Right lung (tissue), 10 donors: ENCODE measurements at places on chromosomes 5 and 9. TPM values are rescaled to one million over a fixed set of nuclear protein-coding genes. Genes with fewer than 3 reads are reported as not detected.

- DNase-seq = peak; percentile 26
Observed at GRCh38 chr9:21395778-21396717, 10.8 kb upstream of the IFNA2 start.

- DNase-seq = no peak
Observed at GRCh38 chr9:37184905-37185867, 64.8 kb downstream of the ZCCHC7 start.

DNA sequence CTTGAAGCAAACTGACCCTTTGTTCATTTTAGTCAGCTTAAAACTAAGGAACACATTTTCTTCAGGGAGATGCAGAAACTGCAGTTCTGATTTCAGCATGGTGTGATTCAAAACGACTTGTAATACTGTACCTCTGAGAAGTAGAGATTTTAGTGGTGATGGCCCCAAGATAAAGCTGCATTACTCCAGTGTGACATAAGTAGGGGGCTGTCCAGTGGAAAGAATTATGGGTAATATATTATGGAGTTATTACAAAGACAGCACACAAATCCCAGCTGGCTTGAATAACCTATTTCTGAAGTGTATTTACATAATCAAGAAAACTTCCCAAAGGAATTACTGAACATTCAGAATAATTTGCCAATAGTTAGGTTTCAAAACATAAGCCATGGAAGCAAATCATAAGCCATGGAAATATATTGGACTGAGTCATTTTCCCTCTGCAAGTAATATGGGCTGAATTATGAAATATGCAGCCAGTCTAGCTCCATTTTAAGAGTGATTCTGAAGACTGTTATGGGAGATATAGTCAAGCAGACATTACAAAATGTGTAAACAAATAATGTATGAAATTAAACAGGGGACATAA lies 133.7 kb upstream of the FBXL17 start:
- DNase-seq = no peak

DNA sequence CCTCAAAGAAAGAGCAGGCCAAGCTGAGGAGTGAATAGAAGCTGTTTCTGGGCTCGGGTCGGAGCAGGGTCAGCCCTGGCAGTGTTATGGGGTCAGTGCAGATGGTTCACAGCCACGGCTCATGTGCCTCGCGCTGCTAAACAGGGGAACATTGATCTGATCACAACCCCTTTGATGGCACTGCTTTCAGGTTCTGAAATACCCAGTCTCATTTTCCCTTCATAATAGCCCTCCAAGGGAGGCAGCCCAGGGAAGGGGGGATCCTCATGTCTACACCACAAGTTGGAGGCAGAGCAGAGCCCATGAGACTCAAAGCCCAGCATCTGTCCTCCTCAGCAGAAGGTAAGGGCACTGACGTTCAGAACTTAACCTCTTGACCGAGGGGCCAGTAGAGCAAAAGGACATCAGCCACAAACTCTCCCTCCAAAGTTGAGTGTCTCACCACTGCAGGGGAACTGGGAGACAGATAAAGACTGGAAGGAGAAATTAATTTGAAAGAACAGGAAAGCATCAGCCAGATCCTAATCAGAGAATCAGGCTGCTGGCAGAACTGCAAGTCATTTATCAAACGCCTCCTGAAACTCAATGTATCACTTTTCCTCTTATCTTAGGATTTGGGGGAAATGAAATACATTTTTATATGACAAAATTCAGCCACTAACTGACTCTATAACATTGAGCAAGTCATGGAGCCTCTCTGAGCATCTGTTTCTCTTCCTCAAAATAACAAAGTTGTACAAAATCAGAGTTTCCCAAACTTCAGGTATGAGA lies 110.6 kb downstream of the SH3TC2 start:
- no peak for DNase-seq

The CTXN3 gene
- polyA plus RNA-seq = not detected

DNA sequence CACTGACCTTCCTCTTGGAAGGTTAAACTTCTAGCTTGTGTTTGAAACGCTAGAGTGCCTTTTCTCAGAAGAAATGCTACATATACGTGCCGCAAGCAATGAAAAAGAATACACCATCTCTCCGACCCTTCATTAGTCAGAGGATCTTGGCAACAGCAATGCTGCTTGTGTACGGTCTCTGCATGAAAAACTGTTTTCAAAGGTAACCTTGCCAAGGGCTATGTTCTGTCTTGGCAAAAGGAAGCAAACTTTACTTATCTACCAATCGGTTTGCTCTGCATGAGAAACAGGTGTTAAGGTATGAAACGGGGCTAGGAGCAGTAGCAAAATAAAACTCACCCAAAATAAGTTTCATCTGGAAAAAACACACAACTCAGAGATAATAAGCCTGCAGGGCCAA lies 297.8 kb downstream of the FBXL17 start:
- no peak for DNase-seq

The MYMK gene
- polyA plus RNA-seq = 0.37 TPM

GRCh38 chr9:101018467-101018866 lies 10.1 kb upstream of the PLPPR1 start:
- DNase-seq = no peak

- no peak for DNase-seq
Observed at GRCh38 chr9:91421971-91422757, 1.5 kb downstream of the NFIL3 start.

The SETX gene
- polyA plus RNA-seq = 62.6 TPM

DNA sequence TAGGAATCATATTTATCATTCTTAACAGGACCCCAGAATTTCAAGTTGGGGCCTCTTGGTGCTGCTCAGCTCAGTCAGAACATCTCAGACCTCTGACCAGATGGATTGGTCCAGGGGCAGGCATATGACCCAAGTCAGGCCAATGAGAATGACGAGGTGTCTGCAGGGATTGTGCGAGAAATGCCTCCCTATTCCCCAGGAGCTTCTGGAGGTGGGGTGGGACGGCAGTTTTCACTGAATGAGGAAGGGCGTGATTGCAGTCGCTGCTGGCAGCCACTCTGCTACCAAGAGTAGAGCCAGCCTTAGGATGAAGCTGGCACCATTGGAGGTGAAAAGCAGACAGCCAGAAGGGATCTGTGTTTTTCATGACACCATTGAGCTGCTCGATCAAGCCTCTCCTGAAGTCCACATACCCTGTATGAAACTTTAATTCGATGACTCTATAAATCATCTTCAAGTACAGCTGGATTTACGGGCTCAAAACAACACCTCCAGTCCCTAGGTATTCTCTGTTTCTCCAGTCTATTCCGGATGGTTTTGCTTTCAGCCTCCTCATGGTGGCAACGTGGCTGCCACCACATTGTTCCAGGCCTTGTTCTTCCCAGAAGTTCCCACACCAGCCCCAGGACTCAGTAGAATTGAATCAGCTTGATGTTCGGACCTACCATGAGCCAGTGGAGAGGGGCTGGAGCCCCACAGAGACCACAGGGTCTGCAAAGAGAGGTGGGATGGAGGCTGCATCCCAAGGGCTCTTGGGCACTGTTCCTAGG lies 70.2 kb upstream of the ADAMTS2 start:
- no peak for DNase-seq
